ENCODE measurements at places on chromosomes 5 and 9.

- no peak for DNase-seq
Observed at GRCh38 chr5:4995014-4995413, 145.1 kb upstream of the ADAMTS16 start.

DNA sequence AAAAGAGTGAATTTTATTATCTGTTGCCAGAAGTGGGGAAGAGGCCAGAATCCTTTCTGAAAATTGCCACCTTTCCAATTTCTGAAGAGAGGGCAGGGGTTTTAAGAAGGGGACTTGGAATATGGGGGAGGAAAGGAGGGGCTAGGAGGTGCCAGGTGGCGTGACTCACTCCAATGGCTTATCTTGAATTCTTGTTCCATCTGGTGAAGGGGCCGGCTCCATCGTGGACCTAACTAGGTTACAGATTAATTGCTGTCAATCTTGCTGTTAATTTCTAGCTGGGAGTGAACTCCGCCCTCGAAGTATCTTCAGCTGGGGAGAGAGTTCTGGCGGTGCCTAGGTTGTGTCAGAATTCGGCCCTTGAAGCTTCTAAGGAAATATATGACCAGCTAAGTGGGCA lies 138.7 kb downstream of the YTHDC2 start:
- DNase-seq, result no peak

DNA sequence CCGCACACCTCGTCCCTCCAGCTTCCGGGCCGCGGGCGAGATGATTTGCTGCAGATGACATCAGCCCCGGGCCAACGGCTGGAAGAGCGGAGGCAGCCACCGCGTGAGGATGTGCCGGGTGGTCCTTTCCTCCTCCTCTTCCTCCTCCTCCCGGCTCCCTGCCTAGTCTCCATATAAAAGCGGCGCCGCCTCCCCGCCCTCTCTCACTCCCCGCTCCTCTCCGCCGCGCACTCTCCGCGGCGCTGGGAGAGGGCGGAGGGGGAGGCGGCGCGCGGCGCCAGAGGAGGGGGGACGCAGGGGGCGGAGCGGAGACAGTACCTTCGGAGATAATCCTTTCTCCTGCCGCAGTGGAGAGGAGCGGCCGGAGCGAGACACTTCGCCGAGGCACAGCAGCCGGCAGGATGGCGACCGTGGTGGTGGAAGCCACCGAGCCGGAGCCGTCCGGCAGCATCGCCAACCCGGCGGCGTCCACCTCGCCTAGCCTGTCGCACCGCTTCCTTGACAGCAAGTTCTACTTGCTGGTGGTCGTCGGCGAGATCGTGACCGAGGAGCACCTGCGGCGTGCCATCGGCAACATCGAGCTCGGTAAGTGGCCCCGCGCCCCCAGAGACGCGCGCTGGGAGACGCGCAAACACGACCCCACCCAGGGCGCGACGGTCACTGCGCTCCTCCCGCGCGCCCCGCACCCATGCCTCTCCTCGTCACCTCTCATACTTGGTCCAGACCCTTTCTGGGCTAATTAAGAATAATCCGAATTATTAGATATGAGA lies at the start of gene MAP1B:
TSS of gene MAP1B (plus strand) at position 345 of the 770 bp plus-strand sequence. CDS start at position 402, 57 bp downstream.
- no peak for DNase-seq

DNA sequence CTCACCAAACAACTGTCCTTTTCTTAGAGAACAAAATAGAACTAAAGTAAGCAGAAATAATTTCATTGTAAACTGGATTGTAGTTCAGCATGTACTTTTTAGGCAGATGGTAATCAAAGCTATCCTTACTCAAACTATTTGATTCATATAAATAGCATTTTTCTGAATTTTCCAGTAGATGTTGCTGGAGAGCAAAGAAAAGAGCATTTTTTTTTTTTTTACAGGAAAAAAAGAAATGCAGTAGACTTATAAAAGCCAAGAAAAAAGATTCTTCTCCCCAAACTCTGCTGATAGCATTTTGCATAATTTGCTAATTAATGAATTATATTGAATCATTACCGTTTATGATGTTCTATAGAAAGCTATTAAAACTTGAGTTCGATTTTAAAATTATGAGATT lies 715.3 kb upstream of the WWC1 start:
- DNase-seq, result no peak

DNA sequence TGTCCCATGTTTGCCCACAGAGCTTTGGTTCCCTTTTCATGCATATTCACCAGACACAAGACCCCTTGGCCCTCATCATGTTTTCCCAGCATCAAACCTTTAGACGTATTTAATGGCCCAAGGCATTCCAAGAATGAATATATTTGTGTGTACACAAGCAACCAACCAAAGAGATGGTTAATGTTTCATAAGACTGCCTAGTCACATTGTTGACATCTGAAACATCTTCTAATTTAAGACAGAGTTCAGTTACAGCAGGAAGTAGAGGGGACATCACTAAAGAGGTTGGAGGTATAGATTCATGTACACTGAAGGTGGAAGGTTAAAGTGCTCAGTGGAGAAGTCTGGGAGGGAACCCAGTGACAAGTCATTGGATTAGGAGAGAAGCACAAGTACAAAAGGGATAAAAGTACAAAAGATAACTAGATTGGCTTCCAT lies 49.1 kb downstream of the SUSD1 start:
- no peak for DNase-seq

GRCh38 chr5:173973616-173973969 lies 15.4 kb upstream of the C5orf47 start:
- DNase-seq, result no peak

- no peak for DNase-seq
Observed at GRCh38 chr5:31934156-31934555, 240.0 kb downstream of the GOLPH3 start.

DNA sequence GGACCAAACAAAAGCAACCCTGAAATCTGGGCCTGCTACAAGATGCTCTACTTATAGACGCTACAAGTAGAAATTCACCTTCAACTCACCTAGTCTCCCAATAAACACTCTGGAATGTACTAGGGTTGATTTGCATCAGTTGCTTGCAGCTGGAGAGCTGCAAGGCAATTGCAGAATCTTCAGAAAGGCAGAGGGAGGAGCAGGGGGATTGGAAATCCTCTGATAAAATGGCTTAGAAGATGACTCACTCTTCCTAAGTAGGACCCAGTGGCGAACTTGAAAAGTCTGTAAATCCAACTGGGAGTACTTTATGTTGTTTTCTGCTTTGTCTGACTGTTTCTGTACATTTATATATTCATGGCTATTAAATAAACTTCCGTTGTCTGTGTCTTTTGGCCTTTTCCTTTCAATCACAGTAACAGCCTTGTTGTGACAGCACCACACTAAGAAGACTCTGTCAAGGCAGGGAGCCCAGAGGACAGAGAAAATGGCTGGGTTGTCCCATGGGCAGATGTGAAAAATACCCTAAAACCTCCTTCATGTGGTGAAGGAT lies 14.7 kb upstream of the MLLT3 start:
- no peak for DNase-seq

Measured in stimulated activated CD8-positive, alpha-beta memory T cell treated with anti-CD3 and anti-CD28 coated beads, Interleukin-7, amount 100 ng/mL, for 1 hour (primary cell).